ENCODE measurements at places on chromosomes 6 and 20.

GRCh38 chr20:47612670-47613069 is 111.0 kb downstream of the NCOA3 start:
- no peak for DNase-seq

DNA sequence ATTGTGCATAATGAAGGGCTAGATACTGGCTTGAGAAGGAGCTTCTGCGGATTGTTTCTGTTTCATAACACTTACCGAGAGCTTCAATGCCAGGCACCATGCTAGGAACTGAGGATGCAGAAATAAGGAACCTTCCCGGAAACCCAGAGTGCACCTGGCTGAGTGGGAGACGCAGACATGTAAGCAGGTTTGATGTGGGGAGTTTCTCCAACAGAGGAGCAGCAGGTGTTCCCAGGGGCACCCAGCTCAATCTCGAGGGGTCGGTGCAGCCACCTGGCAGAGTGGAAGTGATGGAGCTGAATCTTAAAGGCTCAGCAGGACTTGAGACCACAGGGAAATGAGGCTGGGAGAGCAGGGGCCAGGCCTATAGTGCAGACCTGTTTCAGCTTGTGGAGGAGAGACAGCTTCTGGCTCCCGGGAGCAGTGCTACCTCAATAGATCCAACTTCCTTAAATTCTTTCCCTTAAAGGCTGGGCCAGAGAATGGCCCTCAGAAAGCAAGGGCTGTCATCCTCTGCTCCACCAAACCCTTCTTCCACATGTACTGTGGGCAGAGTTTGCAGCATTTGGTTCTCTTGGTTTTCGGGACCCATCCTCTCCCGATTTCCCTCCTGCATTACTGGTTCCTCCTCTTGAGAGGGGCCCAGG is 27.8 kb upstream of the SRC start:
- DNase-seq = no peak

DNA sequence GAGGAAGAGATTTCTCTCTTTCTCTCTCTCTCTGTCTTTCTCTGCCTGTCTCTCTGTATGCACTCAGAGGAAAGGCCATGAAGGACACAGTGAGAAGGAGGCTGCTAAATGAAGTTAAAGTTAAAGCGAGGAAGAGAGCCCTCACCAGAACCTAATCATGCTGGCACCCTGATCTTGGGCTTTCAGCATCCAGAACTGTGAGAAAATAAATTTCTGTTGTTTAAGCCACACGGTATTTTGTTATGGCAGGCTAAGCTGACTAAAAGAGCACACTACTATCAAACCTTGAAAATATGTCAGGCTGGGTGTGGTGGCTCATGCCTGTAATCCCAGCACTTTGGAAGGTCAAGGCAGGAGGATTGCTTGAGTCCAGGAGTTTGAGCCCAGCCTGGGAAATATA is 8.0 kb upstream of the TCF21 start:
- no peak for DNase-seq

GRCh38 chr6:13854716-13855250 is 40.4 kb upstream of the MCUR1 start:
- no peak for DNase-seq

DNA sequence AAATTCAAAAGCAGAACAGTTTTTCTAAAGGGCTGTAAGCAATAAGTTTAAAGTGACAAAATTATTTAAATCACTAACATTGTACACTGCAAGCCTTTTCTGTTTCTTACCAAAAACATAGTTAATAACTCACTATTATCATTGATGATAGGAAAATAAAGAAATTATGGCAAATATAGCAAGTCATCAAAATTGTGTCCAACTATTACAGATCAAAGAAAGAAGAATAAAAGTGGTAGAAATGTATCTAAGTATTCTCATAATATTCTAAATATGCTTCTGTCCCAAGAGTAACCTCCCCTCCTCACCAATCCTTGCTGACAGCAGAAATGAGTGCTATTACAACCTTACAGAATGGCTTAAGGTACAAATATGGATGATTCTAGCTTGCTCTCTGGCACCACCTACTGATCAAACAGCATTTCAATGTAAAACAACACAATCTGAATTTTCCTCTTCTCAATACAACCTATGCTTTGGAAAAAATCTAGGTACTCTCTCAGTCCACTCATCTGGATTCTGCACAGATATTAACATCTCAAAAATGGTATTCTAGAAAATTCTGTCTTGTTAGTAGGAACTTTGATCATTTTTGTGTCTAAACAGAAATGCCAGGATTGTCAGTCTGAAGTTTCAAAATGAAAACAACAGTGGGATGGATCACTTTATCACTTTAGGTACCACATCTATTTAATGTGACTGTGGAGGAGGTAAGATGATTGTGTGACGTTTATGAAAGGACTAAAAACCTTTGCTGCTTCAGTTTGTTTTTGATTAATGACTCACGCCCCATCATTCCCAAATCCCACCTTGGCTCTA is 40.9 kb downstream of the ZFP64 start:
- peak; percentile 38 for DNase-seq

- no peak for DNase-seq
Observed at GRCh38 chr20:36271639-36272546, 34.2 kb upstream of the DLGAP4 start.

DNA sequence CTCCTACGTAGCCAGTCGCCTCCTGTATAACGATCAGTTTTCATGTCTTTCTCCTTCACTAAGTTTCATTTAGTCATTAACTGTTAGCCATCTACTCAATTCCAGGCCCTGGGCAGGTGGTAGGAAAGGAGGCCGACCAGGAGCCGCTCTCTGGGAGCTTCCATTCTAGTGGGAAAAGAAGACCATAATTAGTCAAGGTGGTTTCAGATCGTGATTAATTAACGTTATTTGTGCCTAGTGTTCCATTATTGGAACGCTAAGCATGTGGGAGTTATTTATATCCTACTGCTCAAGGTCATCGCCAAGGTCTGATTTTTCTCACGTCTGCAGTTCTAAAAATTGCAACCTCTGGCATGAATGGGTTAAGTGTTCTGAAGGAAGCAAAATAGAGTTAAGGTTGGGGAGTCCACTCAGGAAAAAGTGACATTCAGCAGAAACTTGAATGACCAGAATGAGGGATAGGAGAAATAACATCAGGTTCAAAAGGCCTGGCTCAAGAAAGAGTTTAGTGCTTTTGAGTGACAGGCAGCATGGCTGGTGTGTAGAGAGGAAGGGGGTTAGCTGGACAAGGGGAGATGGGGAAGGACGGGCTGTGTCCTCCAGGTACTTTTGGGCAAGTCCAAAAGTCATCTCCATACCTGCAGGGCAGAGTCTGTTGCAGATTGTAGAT is 812 bp downstream of the SLC9A8 start:
- DNase-seq = no peak

- DNase-seq = no peak
Observed at GRCh38 chr20:23955896-23956295, 32.7 kb downstream of the GGTLC1 start.

DNA sequence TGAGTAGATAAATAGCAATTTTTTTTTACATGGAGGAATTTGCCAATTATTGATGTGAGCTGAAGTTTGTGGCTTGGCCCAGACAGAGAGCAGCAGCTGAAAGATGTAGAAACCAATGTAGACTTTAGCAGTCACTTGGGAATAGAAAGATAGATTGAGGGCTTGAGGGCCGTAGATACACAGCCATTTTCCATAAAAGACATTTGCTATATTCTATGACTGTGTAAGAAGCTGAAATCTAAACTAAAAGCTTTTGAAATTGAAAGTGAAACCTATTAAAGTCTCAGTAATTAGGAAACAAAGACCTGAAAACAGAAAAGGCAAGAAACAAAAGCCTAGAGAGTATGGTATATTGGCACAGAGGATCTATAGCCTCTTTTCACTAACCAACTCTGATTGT is 332.7 kb downstream of the CENPW start:
- peak; percentile 16 for DNase-seq

DNA sequence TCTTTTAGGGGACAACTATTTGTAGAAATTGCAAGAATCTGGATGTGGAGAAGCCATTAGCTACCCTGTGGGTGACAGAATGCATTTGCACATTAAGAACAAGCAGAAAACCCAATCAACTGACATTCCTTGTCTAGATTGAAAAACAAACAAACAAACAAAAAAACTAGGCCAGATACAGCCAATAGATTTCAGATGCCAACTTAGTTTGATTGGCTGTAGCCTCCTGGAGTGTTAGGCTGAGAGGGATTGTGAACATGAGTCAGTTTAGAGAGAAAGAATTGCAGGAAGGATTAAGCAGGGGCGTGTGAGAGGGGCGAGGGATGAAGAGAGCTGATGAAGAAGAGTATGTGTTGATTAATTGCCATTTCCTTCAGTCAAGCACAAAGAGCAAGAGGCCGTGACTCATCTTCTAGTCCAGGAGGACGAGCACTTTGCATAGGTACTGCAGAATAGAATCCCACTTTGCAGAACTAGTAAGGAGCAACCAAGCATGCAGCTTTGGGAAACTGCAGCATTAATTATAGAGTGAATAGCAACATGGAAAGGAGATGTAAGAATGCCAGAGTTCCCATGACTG is 188.0 kb upstream of the RAB32 start:
- no peak for DNase-seq

DNA sequence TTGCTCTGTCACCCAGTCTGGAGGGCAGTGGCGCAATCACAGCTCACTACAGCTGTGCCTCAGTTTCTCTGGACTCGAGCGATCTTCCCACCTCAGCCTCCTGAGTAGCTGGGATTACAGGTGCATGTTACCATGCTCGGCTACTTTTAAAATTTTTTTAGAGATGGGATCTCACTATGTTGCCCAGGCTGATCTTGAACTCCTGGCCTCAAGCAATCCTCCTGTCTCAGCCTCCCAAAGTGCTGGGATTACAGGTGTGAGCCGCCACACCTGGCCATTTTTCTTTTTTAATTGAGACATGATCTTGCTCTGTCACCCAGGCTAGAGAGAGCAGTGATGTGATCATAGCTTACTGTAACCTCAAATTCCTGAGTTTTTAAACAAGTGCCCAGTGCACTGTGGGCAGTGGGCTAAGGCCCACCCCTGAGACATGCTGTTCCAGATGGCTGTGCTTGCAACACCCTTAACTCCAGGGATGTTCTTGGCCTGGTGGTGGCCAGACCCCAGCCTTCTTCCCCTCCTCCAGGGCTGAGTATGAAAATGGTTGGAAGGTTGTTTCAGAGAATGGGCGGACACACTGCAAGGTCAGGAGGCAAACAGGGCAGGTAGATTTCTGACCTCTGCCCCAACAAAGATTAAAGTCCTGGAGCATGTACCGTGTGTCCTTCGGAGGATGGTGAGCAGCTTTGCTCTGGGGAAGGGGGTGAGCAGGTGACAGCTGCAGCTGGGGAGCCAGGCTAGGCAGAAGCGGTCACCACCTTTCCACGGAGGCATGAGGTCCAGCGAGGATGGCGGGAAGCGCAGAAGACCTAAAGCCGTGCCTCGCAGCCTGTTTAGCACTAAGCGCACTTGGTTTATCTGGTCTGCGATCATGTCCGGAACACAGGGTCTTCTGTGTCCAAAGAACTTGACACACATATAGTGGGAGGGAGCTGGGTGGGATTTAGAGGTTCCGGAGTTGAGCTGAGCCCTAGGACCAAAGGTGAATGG is 1.4 kb upstream of the FAM83C start:
- DNase-seq = no peak

DNA sequence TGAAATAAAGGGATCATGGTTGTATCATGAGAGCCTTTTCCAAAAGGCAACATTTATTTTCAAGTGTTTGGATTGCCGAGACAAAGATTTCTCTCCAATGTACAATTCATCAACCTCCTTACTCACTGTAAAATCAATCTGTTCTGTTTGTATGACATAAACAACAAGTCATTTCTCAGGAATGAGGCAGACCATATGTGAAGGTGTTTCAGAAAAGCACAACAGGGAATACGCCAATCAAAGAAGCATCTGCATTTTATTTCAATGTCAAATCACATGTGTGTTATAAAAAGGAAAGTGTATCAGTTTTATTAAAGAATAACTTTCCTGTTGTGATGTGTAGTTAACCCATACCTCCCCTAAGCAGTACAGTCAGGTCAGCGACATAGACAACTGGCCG is 653.7 kb downstream of the TFAP2A start:
- DNase-seq = no peak

- no peak for DNase-seq
Observed at GRCh38 chr20:21141825-21142224, 15.9 kb downstream of the KIZ start.

DNA sequence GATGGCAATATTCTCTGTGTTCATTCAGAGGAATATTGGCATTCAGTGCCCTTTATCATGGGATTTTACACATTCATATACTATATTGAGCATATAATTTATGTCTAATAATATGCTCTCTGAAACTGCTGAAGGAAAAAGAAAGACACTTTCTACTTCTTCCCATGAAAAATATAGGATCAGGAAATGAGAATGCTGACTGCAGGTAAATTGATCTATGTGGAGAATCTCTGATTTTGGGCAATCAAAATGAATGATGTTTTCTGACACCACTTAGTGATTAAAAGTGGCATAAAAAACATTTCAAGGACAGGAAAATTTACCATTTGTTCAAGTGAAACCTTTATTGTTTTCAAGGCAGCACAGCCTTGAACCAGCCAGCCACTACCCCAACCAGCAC is 260.1 kb upstream of the STXBP5 start:
- DNase-seq = no peak

DNA sequence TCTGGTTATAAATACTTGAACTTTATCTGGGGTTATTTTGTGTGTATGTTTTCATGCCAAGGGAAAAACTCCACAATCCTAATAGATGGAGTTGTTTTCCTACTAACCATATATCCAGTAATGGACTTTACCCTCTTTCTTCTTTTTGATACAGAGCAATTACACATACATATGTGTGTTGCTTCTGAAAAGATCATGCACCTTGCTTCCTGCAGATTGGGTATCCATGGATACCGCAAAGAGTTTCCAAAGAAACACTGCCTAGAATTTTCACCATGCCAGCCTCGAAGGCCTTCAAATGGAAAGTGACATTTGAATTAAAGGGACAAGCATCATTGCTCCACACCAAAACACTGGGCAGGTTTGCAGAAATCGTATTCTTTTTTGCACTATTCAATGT is 26.8 kb downstream of the HDDC2 start:
- no peak for DNase-seq

GRCh38 chr6:11514672-11515071 is 22.9 kb upstream of the TMEM170B start:
- no peak for DNase-seq

DNA sequence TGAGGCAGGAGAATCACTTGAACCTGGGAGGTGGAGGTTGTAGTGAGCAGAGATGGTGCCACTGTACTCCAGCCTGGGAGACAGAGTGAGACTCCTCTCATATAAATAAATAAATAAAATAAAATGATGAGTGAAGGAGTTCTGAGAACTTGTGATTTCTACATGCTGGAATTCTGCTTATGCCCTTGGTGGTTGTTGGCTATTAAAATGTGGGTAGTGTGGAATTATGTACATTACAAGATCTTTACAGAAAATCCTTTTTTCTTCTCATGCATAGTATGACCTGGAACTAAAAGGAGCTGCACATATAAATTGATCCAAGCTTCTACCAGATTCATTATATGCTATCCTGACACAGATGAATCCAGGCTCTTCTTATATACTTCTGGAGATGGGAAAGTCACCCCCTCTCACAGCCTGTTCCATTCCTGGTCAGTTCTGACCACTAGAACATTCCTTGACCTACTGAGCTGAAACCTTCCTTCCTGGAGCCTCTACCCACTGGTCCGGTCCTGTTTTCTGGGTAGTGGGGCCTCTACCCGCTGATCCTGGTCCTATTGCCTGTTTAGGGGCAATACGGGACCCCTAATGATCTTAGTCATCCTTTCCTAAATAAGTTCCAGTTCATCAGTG is 37.7 kb upstream of the TAF8 start:
- DNase-seq = no peak
